ENCODE measurements at places on chromosomes 5 and 9. TPM values are rescaled to one million over a fixed set of nuclear protein-coding genes. Genes with fewer than 3 reads are reported as not detected.

GRCh38 chr9:86614871-86615849 is 260.9 kb upstream of the TUT7 start:
- no peak for DNase-seq

GRCh38 chr5:29983528-29984155 is 1209.8 kb upstream of the CDH6 start:
- no peak for DNase-seq

DNA sequence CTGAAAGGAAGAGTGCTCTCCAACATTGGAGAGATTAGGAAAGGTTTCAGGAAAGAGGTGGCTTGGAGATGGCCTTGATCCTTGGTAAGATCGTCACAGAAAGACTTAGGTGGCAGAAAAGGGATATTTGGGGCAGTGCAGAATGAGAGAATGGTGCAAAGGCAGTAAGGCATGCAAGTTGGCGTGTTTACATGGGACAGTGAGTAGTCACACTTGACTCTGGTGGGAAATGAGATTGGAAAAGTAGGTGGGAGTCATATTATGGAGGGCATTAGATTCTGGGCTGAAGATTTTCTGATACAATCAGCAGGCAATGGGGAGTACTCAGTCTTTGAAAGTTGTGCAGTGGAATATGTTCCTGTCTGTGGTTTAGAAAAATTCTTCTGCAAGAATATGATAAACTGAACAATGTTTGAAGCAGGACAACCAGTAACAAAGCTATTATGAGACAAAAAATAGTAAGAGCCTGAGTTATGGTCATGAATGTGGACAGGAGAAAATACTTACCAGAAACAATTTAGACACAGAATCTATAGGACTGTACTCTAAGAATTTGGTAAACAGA is 76.2 kb upstream of the ANKRD55 start:
- DNase-seq = no peak

DNA sequence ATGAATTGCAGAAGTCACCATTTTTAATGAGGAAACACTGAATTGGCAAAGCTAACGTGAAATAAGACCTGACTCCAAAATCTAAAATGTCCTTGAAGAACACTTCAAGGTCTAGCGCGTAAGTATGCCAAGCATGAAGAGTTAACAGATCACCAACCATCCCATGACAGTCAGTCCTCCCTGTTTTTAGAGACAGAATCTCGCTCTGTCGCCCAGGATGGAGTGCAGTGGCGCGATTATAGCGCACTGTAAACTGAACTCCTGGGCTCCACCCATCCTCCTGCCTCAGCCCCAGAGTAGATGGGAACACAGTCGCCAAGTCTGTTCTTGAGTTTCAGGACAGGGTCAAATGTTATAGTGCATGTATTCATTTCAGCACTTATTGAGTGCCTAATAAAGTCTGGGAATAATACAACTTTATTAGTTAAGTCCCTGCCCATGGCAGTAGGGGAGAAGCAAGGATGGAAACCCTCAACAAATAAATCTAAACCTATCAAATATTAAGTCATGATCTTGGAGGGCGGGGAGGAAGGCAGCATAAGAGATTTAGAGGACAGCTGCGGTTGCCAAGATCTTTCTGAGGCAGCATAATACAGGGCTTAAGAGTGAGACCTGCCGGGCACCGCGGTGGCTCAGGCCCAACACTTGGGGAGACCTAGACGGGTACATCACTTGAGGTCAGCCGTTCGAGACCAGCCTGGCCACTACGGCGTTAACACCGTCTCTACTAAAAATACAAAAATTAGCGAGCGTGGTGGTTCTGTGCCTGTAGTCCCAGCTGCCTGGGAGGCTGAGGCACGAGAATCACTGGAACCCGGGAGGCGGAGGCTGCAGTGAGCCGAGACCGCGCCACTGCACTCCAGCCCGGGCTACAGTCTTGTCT is 1.1 kb downstream of the ATPSCKMT start:
- peak; percentile 20 for DNase-seq

GRCh38 chr9:128249908-128250838 is 25.6 kb downstream of the GOLGA2 start:
- DNase-seq = peak; percentile 96

SMIM15 gene
- total RNA-seq = 60.8 TPM

CATSPER3 gene
- not detected for total RNA-seq
